ENCODE measurements at places on chromosomes 6 and 20.

GRCh38 chr6:4957521-4958231, 46.2 kb downstream of the RPP40 start:
- DNase-seq = peak; percentile 43

DNA sequence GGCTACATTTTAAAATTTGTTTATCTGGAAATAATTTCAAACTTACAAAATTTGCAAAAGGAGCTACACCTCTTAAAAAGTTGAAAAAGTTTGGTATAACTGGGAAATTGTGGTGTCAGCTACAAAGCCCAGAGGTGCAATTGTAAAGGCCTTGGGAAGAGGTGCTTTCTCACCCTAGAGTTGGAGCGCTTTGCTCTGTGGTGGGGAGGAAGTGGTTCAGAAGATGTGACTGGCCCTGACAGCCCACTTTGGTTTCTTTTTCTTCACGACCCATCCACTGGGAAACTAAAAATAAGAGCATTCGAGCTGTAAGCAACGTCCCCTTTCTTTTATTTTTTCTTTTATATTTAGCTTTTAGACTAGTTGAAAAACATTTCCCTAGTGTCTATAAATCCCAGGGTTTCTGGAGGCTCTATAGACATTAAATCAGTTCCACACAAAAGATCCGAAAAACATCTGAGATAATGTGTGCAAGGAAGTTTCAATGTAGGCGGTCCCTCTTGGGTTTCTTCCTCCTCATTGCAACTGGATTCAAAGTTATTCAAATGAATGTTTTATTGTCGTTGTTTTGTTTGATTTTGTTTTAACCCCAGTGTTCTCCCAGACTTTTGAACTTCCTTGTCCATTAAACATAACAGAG, 397.8 kb downstream of the KIF16B start:
- DNase-seq = no peak

- no peak for DNase-seq
Measured at GRCh38 chr6:118931436-118931835, 3.5 kb downstream of the MCM9 start.

DNA sequence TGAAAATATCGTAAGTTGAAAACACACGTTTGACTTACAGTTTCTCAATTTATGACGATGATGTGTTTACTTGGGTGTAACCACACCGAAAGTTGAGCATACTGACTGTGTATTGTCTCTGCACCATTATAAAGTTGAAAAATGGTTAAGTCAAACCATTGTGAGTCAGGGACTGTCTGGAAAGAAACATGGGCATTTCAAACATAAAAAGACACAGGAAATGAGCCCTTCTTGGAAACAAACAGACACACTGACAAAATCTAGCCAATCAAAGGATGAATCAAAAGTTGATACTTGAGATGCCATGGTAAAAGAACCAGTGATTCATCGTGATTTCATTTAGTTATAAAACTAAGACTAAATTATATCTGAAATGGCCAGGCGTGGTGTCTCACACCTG, 5.3 kb downstream of the POPDC3 start:
- no peak for DNase-seq

DNA sequence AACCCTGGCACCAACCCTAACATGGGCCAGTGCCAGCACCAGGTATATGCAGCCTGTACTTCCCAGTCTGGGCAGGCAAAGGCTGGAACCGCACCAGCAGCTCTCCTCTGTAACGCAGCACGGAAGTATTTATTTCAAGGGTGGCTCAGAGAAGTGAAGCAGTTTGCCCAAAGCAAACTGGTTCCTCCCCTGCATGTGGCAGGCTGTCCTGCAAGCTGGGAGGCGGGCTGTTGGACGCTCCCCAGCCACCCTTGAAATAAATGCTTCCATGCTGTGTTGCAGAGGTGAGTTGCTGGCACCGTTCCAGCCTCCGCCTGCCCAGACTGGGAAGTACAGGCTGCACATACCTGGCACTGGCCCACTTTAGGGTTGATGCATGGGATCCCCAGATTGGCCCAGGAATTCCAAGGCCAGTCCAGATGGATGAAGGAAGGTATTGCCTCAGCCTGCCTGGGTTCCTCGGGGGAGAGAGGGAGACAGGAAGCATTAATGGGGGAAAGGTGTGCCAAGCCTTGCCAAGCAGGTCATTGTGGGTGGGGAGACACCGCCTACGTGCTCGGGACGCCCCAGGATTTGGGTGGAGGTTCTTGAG, 49.8 kb downstream of the PPARD start:
- DNase-seq = peak; percentile 55

DNA sequence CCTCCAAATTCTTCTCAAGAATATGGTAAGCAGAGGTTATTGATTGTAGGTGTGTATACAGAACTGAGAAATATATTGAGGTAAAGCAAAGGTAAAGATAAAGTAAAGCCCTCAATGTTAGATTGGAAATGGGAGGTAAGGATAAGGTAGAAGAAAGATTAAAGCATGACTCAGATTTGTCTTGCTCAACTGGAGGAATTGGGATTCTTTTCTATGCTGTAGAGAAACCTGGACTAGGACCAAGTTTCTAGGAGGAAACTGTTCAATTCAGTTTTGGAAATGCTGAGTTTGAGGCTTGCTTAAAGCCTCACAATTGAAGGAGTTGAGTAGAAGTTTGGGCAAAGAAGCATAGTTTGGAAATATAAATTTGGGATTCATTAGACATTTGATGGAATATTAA, 634.0 kb upstream of the PTCHD4 start:
- no peak for DNase-seq

GRCh38 chr6:35297601-35298481, at the start of gene DEF6:
DEF6 (plus strand) TSS chr6:35297818; CDS start chr6:35297857, 39 bp downstream.
- DNase-seq = peak; percentile 93

GRCh38 chr20:63318391-63319163, 25.6 kb downstream of the COL20A1 start:
- no peak for DNase-seq

DNA sequence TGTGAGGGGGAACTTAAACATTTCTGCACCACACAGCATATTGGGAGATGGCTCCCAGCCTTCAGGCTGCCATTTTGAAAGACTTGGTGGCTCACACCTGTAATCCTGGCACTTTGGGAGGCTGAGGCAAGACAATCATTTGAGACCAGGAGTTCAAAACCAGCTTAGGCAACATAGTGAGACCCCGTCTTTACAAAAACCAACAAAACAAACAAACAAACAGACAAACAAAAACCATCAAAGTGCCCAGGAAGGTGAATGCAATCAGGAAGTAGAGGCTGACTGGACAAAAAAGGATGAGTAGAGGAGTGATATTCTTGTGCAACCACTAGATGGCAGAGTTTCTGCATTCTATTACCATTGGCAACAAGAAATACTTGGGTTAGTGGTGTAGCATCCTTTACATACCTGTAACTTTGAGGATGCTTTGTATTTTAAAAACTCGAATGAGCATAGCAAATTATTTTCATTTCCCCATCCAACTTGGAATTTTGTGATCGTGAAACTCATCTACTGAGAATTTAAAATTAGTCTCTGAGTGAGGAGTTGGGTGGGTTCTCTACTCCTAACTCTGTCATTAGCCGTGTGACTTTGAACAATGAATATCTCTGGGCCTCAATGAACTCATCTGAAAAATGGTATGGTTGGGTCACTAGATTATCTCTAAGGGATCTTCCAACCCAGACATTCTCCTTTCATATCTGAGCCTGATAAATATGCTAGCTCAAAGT, 84.4 kb downstream of the CRYBG1 start:
- peak; percentile 82 for DNase-seq

DNA sequence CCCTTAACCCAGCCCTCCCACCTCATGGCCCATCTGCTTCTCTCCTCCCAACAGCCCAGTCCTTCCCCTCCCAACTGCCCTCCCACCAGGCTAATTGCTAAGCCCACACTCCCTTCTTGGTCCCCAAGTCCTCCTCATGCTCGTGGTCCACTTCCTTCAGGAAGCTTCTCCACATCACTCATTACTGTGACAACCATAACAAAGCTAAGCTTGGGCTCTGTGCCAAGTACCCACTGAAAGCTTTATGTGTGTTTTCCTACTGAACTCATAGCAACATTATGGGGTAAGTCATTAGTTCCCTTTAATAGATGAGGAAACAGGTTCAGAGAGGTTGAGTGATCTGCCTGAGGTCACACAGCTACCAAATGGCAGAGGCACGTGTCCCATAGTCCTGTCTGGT, 16.2 kb downstream of the FRS3 start:
- no peak for DNase-seq

- no peak for DNase-seq
Measured at GRCh38 chr6:116363759-116364158, 7.0 kb upstream of the DSE start.

DNA sequence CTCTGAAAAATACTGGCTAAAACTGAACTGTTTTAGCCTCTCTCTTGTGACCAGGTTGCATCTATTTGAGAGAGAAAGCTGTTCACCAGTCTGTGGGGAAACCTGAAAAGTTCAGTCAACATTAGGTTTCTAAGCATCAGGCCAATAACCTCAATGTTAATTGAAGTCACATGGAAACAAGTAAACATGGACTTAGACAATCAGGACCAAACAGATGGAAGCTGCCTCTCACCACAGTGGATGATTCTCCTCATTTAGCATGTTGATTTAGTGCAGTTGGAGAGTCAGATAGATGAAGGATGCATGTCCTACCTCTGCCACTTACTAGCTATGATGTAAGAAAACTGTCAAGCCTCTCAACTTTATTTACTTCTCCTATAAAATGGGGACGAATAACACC, 18.2 kb downstream of the SCGN start:
- no peak for DNase-seq

- DNase-seq = no peak
Measured at GRCh38 chr6:109238396-109238795, 143.1 kb downstream of the CEP57L1 start.

DNA sequence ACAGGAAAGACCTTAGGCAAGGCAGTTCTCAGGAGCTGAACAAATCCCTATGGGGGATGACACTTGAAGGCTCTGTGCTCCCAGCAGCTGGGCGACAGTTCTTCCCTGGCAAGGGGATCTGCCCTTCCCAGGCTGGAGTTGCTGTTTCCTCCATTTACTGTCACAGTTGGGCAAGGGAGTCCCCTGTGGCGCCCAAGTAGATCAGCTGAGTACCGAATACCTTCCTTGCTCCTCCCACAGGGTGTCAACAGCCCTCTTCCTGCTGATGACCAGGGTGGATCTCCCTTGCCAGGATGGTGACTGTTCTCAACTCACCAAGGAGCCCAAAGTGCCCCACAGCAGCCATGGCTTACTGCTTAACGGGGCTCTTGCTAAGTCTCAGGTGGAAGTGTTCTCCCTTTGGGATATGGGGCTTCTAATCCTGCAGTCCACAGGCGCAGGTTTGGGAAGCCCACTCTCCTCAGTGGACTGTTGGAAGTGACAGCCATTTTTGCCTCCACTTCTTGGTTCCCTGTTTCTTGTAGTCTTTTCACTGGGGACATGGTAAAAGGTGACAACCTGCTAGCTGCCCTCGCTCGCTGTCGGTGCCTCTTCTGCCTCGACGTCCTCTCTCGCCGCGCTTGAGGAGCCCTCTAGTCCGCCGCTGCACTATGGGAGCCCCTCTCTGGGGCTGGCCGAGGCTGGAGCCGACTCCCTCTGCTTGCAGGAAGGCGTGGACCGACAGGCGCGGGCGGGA, 5.7 kb upstream of the PSMG4 start:
- DNase-seq = no peak

DNA sequence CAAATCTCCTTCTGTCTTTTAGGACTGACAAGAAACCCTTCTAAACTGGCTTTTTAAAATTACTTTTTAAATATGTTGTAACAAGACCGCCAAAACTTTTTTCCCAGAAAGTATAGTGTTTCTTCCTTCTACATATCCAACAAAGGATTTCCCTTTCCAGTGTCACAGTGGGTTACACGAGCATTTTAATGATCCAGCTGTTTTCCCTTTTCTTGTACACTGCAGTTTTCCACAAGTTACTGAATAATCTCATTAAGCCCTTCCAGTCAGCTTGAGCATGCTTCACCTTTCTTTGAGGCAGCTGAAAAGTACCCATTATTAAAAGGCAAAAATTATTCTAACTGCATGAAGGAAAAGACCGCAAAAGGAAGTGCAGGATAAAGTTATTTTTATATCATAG, 48.6 kb downstream of the CD24 start:
- no peak for DNase-seq

- no peak for DNase-seq
Measured at GRCh38 chr6:10217111-10217510, 197.8 kb downstream of the TFAP2A start.

- no peak for DNase-seq
Measured at GRCh38 chr6:101722471-101722870, 329.0 kb downstream of the GRIK2 start.
